Type B pancreatic cell (in vitro differentiated cells): ENCODE measurements at places on chromosomes 1 and 21.
A peak's percentile ranks its signal among the peaks of the same experiment; 100 is the strongest.

DNA sequence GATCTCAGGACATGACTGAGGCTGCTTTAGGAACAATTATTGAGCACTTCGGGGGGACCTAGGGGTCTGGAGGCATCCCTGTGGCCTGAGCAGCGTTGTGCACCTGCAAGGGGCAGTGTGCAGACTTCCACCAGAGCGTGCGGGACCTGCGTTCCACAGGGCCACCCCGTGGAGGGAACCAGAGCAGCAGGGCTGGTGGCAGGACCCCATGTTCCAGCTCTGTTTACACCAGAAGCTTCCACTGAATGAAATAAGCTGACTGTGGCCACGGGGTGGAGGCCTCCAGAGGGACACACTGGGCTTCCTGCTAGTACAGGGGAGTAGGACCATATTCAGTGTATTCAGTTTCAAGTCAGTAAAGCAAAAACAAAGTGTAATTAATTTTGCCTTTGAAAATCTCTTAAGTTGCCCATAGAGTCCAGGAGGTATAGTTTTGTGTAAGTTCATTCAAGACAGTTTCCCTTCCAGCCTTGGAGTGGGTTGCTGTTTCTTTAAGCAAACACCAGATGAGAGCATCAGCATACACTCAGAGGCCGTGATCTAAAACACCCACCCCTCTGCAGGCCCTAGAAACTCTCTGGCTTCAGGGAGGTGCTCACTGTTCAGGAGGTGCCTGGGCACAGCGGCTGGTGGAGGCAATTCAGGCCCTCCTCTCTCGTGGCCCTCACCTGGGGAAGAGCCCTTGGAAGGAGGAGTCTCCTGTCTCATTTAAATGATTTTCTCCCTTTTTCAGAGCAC, 16.6 kb downstream of the SLC1A7 start:
- DNase-seq: no peak

GRCh38 chr1:5646486-5647149, 345.6 kb downstream of the NPHP4 start:
- no peak for DNase-seq

GRCh38 chr1:201025571-201026002, 2.1 kb upstream of the KIF21B start:
- no peak for DNase-seq

GRCh38 chr1:61192663-61193330, 110.4 kb downstream of the NFIA start:
- no peak for DNase-seq

DNA sequence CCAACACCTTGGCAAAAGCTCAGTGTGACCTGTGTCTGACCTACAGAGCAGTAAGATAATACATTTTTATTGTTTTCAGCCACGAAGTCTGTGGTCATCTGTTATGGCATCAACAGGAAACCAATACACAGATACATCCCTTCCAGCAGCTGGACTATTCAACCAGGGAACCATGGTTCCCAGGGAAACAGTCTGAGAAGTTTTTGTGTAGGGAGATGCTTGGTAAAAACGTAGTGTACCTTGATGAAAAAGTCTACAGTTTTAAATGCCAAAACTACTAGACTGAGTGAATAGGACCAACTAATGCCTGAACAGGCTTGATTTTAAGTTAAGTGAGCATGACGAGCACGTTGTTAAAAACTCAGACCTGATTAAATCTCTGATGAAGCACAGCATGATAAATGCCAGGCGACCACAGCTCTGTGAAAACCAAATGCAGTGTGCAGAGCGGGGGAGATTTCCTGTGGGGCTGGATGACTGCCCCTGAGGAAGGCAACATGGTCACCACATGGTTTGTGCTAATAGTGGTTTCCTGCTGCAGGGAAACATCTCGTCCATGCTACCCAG, 228.9 kb downstream of the TNR start:
- no peak for DNase-seq

GRCh38 chr1:223233019-223233409, 90.0 kb upstream of the TLR5 start:
- DNase-seq: no peak

- no peak for DNase-seq
Measured at GRCh38 chr21:17479606-17480005, 33.2 kb upstream of the CXADR start.

DNA sequence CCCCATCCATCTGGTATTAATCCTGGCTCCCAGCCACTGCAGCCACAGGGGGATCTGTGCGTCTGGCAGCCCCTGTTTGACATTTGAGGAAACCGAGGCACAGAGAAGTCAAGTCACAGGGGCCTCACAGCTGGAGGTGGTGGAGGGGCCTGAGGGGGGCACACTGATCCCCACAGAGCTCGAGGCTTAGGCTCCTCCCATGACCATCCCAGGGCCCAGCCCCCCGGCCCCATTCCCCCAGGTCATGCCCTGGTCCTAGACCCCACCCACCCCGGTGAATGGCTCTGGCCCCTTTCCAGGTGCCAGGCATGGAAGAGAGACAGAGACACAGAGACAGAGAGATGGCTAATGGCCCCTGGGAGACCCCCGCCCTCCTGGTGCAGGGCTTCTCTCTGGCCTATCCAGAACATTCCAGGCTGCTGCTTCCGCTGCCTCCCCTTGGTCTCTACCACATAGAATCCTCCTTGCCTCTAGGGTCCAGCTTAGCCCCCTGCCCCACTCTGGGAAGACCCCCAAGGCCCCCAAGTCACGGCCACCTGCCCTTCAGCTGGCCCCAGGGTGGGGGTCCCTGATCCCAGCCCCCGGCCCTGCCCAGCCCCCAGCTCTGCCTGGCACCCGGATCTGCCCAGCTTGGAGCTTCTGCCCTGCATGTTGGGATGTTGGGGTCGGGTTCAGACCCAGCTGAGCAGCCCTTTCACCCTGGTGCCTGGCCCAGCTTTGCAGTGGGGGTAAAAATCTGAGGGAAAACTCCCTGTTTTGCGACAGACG, 29.2 kb upstream of the LRRC3 start:
- DNase-seq: peak; percentile 66

DNA sequence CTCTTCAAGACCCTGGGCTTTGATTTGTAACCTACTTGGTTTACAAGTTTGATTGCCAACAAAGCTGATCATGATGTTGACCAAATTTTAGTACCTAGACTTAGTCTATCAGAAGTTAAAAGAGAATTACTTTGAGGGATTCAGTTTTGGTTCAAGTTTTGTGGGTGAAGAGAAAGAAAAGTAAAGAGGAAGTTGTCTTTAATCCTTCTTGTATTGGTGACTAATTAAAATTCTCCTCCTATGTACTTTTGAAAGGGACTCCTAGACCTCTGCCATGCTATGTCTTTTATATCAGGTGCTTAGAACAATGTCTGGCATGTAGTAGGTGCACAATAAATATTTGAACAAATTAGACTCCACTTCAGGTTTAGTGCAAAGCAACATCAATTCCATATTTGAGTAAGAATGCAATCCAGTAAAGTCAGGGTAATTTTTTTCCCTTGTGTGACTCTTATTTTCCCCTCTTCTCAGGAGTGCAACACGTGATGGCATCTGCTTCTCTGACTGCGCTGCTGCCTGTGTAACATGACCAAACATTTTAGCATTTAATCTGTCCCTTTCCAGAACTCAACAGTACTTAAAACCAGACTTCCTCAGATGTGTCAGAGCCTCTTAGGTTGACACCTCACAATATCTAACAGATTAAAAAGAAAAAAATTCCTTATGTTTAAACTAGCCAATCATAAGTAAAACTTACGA, 41.1 kb upstream of the KCNQ4 start:
- no peak for DNase-seq

DNA sequence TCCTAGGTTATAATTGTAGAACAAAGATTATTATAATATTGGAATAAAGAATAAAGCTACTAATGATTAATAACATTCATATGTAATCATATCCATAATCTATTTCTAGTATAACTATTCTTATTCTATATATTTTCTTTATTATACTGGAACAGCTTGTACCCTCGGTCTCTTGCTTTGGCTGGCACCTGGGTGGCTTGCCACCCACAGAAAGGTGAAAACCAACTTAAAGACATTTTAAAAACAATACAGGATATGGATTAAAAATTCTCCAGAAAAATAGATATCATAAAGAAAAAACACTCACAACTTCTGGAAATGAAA, 80.0 kb upstream of the PRRC2C start:
- DNase-seq: no peak

DNA sequence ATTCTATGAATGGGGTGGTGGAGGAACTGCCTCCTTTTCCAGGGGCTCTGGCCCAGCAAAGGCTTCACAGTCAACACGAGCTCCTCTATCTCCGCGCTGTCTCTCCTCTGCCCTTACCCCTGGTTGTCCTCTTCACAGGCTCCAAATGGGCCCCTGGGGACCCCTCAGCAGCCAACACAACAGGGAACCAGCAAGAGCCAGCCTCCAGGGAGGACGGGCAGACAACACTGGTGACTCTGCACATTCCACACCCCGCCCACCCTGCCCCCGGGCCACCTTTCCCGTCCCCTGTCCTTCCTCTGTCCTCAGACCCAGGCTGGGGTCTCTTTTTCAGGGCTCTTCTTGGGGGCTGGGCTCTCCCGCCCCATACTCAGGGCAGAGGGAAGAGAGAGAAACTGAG, 17.5 kb upstream of the ETV3 start:
- no peak for DNase-seq

GRCh38 chr1:115479055-115479482, 141.0 kb upstream of the NGF start:
- DNase-seq: no peak

DNA sequence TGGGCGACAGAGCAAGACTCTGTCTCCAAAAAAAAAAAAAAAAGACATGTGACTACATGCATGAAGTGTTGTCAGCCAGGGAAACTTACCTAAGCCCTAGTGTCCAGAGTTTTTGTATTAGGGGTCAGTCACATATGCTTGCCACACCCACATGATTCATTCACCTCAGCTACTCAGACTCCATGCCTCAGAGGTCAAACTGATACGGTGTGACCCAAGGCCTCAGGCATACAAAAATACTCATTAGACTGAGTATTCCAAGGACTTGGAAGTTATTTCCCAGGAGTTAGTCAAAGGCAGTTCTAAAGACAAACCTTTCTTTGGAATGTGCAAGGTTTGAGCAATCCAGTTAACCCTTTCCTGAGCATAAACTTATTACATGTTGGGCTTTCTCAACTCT, 6.3 kb upstream of the TRIM33 start:
- DNase-seq: no peak

- DNase-seq: no peak
Measured at GRCh38 chr1:114043054-114043453, 63.8 kb downstream of the OLFML3 start.

- DNase-seq: no peak
Measured at GRCh38 chr1:211874521-211875347, 44.2 kb upstream of the LPGAT1 start.

- DNase-seq: no peak
Measured at GRCh38 chr1:234649432-234650081, 39.6 kb upstream of the IRF2BP2 start.

DNA sequence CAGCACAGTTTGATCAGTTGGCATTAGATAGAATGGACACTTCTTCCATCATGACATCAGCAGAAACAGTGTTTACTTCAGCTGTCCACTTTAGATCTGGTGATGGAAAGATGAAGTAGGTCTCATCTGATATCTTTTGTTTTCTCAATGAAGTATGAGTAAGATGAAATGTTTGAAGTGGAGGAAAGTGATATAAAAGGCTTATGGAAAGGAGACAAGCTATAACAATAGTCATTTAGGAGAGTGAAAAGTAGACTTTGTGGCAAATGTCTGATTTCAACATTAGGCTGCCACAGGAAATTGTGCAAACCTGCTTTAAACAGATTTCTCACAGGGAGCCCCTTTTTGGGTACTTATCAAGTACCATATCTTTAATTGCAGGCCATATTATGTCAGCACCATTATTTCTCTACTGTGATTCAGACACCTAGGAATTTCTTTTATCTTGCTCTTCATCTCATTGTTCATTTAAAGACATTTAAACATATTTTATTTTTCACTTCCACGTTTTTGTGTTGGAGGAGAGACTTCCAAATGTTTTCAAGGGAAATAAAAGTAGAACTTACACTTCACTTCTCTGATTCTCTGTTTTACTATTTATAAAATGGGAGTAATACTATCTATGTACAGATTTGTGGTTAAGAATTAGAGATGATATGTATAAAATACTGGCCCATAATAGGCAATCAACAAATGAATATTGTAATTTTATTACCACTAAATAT, 18.1 kb downstream of the PDC start:
- no peak for DNase-seq

DNA sequence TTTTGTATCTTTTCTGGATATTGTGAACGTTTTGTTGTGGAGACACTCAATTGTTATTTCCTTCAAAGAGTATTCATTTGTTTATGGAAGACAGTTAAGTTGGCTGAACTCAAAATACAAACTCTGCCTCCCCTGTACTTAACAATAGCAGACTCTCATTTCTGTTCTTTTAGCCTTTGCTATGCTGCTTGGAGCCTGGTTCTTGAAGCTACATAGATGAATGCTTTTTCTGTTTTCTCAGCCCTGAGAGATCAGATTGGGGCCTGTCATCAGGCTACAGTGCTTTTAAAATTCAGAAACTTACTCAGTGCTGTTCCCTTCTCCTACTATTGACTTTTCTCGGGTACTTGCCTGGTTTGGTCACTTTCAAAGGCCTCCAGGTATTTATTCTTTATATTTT, 215.7 kb upstream of the LYPLAL1 start:
- no peak for DNase-seq

DNA sequence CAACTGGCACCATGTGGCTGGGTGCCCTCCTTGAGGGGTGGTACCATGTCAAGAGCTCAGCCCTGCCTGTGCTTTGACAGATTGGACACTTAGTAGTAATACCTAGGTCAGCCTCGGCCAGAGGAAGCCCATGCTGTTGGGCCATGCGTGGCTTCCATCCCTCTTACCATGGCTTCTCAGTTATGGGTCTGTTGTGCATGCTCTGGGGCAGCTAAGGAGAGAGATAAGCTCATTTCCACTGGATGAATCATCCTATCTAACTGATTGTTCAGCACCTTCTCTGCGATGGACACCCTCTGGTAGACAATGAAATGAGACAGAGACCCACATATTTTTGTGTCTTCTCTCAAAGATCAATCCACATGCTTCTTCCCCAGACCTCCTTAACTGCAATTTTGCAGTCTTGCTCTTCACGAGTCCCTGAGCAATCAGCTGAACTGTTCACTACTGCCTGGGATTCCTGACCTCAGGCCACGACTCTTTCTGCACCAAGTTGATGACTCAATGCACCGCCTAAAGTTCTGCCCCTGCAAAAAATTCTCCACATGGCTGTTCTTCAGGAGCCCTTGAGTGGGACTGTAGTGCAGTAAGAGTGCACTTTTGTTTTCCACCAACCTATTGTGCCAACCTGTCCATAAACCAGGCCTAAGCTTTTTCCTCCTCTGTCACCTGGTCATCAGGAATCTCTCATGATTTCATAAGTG, 6.9 kb upstream of the TRIM62 start:
- DNase-seq: no peak

DNA sequence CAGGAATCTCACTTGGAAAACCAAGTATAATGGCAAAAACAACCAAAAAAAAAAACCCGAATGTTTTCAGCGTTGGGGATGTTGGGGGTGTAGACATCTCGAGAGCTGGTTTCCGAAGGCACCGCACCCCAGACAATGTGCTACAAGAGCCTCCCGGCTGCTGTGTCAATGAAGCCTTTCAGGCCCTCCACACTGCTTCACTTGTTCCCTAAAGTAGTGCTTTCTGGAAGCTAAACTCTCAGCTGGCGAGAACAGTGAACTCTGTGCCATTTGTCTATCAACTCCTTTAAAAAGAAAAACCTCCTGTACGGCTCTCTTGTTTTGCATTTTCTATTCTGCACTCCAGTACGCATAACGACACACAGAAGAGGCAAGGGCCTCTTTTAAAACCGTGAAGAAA, 32.5 kb downstream of the PLEKHO1 start:
- no peak for DNase-seq

GRCh38 chr1:51289676-51290488, 40.5 kb downstream of the TTC39A start:
- no peak for DNase-seq
